ENCODE measurements at places on chromosomes 3 and 15. TPM values are rescaled to one million over a fixed set of nuclear protein-coding genes. Genes with fewer than 3 reads are reported as not detected.

The GPR62 gene
- total RNA-seq: not detected

The RETNLB gene
- total RNA-seq: not detected

The OIP5 gene
- 0.25 TPM for total RNA-seq

The LSMEM2 gene
- not detected for total RNA-seq

The NPRL2 gene
- 19.7 TPM for total RNA-seq

The GNAT1 gene
- not detected for total RNA-seq

The C2CD4A gene
- total RNA-seq: not detected

The ANKRD34C gene
- not detected for total RNA-seq

The CLDN16 gene
- 0.09 TPM for total RNA-seq

The PXK gene
- total RNA-seq: 64.4 TPM

The IGSF10 gene
- 8.0 TPM for total RNA-seq

The C3orf80 gene
- total RNA-seq: 1.8 TPM

The CDC25A gene
- 0.90 TPM for total RNA-seq

The CHCHD6 gene
- 13.4 TPM for total RNA-seq

The C2CD4B gene
- not detected for total RNA-seq

The TNIK gene
- 24.2 TPM for total RNA-seq

All from fibroblast of the aortic adventitia (primary cell).